ENCODE measurements at places on chromosomes 16 and 17.

- no peak for DNase-seq
Observed at GRCh38 chr17:17935321-17936271, 36.6 kb downstream of the TOM1L2 start.

DNA sequence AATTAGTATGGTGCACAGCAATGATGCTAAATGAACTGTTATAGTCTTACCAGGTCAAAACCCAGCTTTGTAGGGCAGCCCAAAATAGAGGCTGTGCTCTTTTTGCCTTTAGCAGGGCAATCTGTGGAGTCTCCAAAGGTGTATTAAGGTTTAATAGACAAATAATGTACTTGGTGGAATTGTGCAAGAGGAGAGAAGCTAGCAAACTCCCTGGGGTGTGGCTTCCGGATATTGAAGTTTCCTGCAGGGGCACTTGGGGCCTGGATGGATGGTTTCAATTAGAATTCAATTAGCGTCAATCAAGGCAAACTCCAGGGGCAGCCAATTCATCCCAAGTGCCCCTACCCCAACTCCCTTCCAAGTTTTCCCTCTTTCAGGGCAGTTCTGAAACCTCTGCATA lies 285.8 kb downstream of the UTP18 start:
- no peak for DNase-seq

DNA sequence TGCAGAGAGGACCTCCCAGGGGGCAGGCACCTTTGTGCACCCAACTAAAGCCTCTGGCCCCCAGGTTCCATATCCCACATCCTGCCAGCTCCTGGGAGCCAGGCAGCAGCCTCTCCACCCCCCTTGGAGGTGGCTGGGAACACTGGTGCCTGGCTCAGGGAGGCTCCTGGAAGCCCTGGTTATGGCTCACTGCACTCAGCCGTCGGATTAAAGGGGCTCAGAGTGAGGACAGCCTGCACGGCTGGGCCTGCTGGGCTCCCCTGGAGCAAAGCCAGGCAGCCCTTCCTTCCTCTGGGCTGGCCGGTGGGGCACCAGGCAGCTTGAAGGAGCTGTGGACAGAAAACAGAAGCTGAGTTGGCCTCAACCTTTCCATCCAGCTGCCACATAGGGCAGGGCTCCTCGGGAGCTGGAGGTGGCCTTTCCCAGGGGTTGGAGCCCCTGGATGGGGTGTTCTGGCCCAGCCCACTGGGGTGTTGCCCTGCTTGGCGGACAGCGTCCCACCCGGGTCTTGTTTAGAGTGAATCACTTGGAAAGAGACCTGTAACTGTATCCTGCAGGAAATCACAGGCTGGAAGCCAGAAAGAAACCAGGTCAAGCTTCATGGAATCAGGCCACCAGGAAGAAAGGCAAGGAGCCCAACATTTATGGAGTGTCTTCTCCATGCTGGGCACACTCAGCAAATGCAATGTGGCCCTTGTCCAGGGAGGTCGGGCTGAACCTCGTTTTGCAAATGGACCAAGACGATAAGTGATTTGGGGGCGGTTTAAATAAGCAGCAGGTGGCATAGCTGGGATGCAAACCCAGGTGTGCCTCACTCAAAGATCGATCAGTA lies 253.3 kb downstream of the SOX9 start:
- DNase-seq, result no peak

- DNase-seq, result no peak
Observed at GRCh38 chr17:63973930-63974593, 1.3 kb upstream of the SCN4A start.

- DNase-seq, result no peak
Observed at GRCh38 chr16:82658796-82659195, 32.0 kb downstream of the CDH13 start.

DNA sequence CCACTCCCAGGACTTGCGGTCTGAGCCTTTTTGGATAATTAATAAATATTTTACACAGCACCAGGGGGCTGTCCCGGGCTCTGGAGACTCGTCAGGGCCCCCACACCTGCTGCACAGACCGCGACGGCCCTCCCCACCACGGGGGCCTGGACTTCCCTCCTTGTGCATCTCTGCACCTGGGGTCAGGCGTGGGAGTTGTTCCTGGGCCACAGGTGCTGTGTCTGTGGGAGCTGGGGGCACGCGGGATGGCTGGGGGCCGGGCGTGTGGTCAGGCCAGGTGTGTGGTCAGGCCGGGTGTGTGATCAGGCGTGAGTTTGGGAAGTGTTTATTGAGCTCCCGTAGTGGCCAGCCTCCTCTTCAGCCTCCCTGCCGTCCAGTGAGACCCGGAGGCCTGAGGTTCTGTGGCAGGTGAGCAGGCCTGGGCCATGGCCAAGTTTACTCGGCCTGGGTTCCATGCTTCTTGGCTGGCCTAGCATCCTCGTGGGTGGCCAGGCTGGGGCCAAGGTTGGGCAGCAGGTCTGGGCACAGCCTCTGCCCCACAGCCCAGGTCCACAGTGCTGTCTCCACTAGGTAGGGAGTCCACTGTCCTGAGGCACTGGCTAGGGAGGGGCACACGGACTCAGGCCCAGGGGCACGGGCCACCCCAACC lies 1.9 kb upstream of the STUB1 start:
- no peak for DNase-seq

DNA sequence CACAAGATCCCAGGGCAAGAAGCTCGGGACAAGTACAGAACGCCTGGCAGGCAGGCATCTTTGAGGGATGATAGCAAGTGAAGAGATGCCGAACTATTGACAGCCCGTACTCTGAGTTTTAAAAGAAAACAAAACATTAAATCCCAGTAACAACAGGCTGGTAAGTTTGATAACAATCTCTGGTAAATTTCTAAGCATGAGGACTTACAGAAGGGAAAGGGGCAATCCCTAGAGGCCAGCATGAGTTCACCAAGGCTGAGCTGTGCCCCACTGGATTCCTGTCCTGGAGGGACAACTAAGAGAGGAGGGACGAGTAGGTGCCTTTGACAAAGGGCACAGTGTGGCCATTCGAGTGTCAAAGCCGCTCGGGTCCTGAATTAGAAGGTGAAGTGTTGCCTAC lies 26.2 kb downstream of the CCDC182 start:
- no peak for DNase-seq

- DNase-seq, result no peak
Observed at GRCh38 chr16:3058139-3059030, 7.1 kb upstream of the IL32 start.

- DNase-seq, result no peak
Observed at GRCh38 chr17:68178831-68179230, 69.0 kb upstream of the AMZ2 start.

DNA sequence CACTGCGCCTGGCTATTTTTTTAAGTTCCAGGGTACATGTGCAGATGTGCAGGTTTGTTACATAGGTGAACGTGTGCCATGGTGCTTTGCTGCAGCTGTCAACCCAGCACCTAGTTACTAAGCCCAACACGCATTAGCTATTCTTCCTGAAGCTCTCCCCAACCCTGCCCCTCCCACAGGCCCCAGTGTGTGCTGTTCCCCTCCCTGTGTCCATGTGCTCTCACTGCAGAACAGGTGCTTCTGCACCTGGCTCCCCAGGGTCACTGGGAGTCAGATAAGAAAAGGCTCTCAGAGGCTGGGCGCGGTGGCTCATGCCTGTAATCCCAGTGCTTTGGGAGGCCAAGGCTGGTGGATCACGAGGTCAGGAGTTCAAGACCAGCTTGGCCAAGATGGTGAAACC lies 6.2 kb downstream of the HASPIN start:
- DNase-seq, result no peak

GRCh38 chr16:10539236-10539635 lies 41.2 kb downstream of the EMP2 start:
- no peak for DNase-seq

DNA sequence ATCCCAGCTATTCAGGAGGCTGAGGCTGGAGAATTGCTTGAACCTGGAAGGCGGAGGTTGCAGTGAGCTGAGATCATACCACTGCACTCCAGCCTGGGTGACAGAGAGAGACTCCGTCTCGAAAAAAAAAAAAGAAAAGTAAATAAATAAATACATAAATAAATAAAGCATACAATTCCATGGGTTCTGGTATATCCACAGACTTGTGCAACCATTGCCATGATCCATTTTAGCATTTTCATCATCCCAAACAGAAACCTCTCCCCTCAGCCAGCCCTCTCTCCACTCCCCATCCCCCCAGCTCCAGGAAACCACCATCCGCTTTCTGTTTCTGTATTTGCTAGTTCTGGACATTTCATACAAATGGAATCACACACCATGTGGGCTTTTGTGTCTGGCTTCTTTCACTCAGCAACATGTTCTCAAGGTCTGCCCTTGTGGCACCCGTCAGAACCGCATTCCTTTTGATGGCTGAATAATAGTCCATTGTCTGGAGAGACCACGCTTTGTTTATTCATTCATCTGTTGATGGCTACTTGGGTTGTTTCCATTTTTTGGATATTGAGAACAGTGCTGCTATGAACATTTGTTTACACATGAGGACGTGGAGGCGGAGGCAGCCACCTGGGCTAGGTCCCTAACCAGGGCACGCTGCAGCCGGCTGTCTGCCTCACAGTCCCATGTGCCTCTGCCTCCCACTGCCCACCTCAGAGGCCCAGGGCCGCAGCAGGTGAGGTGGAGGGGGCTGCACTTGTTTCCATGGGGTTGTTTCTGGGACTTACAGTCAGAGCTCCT lies 76.2 kb downstream of the NT5M start:
- no peak for DNase-seq

DNA sequence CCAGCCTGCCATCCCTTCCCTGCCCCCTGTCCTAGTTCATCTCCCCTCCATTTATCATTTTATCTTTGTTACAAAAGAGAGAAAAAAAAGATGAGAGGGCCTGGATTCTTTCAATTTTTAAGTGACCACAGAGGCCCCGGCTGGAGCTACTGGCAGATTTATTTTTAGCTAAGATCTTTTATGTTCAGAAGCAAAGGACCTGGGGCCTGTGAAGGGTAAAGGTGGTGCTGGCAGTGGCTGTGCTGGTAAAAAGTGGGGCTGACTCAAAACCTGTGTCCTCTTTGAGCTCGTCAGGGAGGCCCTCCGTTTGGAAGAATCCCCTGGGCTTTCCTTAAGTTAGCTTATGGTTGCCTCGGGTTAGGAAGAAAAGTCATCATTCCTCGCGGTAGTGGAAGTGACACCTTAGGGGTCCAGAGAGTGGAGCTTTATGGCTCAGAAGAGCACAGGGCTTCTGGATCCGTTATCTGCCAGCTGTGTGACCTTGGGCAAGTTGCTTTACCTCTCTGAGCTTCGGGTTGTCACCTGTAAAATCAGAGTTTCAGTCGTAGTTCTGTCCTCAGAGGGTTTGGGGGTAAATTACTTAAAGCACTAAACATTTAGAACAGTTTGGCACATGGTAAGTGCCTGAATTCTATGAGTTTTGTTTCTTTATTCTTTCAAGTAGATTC lies 923.8 kb upstream of the EEF2KMT start:
- DNase-seq, result no peak

- DNase-seq, result no peak
Observed at GRCh38 chr17:338442-339192, 14.0 kb downstream of the RPH3AL start.

- no peak for DNase-seq
Observed at GRCh38 chr16:50093607-50094539, 28.1 kb downstream of the HEATR3 start.

- DNase-seq, result no peak
Observed at GRCh38 chr17:40886090-40886489, 1.0 kb upstream of the KRT20 start.
